CD4-positive, alpha-beta T cell treated with Interferon gamma for 1 hour (primary cell): ENCODE measurements at places on chromosomes 12 and 14.
A peak's percentile ranks its signal among the peaks of the same experiment; 100 is the strongest.

- no peak for DNase-seq
Observed at GRCh38 chr12:76003355-76003638, 28.3 kb downstream of the PHLDA1 start.

DNA sequence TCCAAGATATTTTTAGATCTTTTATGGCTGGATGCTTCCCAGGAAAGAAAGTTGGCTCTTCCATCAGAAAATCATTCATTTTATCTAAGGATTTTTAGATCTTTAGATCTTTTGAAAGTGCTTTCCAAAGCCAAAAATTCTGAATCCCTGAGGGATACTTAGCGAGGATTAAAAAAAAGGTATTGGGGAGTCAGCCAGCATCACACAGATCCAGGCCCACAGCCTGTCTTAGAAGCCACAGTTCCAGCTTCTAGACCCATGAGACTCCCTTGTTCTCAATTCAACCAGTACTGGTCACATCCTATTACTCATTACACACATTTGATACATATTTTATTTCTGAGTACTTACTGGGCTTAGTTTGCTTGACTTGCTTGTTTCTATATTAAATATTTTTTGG lies 49.9 kb downstream of the TSPAN8 start:
- DNase-seq = no peak

DNA sequence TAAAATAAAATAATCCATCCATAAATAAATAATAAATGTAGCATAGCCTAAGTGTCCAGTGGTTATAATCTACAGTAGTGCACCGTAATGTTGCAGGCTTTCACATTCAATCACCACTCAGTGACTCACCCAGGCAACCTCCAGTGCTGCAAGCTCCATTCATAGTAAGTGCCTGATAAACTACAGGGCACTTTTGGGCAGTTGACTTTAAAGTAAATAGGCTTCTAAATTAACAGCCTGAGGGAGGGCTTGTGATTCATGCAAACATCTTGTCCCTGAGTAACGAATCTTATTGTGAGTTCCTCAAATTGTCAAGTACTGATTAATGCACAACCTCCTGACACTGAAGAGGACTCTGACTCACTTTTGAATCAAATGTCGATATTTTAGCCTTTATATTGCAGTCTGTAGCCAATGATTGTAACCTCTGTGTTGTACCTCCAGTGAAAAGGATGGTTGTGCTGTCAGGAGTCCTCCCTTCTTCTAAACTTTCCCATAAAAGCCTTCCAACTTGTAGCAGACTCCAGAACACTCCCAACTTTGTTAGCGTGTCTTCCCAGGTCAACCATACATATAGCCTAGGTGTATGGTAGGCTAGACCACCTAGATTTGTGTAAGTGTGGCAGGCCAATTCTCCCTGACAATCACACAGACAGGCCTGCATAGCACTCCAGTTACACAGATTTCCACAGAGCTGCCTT lies 55.0 kb upstream of the BICD1 start:
- DNase-seq = no peak

DNA sequence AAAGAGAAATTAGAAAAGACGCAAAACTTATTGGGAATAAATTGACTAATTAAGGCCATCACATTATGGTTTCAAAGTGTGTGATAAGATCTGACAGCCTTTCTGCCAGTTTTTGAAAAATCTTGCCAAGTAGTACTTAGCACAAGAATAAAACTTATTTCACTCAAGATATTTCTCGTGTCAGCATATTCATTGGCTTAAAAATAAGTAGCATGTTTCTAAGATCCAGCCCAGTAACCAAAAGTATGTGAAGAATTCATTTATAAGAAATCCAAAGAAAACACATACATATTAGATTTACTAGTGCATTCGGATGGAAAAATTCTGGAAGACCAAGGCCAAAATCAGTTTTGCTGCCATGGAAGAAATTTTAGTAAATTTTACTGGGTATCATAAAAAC lies 1135.0 kb downstream of the GALC start:
- no peak for DNase-seq

DNA sequence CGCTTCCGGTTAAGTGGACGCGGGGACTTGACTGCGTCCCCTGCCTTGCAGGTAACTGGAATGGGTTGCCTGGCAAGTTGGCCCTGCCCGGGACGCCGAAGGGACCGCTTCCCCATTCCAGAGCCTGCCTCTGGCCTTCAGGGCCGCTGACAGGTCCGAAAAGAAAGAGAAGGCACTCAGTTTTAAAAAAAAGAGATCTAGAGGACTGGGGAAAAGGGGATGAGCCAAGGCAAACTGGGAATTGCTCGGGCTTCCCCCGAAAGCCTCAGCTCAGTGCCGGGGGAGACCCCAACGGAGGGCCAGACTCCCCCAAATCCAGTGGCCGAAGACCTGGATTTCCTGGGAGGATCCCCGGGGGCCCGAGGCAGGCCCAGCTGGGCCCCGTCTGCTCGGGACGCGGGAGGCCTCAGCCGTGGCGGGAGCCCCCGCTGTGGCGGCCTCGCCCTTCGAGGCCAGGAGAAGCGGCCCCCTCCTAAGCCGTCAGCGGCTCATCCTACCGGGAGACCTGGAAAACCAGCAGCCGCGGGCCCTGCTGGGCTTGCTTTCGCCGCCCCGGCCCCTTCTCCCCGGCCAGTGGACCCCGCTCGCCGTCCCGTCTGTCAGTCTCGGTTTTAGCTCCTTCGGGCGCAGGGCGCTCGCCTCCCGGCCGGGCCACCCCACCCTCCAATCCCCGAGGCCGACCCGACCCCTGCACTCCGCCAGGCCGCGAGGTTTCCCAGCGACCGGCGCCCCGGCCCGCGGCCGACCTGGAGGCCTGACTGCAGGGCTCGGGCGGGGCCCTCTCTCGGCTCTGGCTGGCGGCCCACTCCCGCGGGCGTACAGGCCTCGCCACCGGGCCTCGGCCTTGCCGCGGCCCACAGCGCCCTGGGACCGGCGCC lies 12.5 kb downstream of the OTX2 start:
- DNase-seq = no peak

GRCh38 chr12:58695263-58695662 lies 225.0 kb downstream of the LRIG3 start:
- no peak for DNase-seq

GRCh38 chr12:122820838-122821271 lies 14.4 kb upstream of the HIP1R start:
- no peak for DNase-seq

- peak; percentile 25 for DNase-seq
Observed at GRCh38 chr12:128914908-128915563, 61.8 kb downstream of the GLT1D1 start.

GRCh38 chr12:59657266-59657665 lies 61.4 kb downstream of the SLC16A7 start:
- DNase-seq = no peak

GRCh38 chr14:31205681-31206535 lies 1.7 kb downstream of the HECTD1 start:
- no peak for DNase-seq

- no peak for DNase-seq
Observed at GRCh38 chr14:36091096-36091495, 85.4 kb downstream of the PTCSC3 start.

GRCh38 chr12:72523754-72524153 lies 251.6 kb downstream of the TRHDE start:
- DNase-seq = no peak

DNA sequence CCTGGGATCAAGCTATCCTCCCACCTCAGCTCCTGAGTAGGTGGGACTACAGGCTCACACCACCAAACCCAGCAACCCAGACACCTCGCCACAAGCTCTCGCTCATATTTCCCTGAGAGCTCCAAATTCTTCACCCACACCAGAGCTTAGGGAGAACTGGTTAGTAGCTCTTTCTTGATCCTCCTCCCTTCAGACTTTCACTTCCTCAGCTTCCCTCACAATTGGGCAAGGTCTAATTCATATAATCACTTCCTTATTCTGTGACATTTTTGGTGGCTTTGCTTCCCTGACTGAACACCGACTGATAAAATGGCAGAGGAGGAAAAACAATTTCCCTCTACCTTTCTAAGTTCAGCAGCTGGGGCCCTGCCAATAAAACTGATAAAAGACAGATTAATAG lies 88.5 kb downstream of the GXYLT1 start:
- DNase-seq = no peak

DNA sequence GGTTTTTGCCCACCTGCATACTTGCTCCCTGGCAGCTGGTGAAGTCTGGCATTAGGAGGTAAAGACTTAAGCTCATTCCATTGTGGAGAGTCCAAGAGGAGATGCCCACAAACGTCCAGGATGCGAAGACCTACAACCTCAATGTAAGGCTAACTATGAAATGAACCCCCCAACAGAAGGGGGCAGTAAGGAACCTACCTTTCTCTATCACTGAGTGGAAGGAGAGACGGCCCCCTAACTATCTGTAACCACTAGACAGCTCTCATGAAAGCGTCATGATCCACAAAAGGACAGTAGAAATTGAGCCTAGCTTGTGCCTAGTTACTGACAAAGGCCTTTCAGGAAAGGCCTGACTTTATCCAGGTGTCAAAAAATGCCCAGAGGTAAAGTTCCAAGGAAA lies 55.3 kb downstream of the ZFYVE21 start:
- no peak for DNase-seq

DNA sequence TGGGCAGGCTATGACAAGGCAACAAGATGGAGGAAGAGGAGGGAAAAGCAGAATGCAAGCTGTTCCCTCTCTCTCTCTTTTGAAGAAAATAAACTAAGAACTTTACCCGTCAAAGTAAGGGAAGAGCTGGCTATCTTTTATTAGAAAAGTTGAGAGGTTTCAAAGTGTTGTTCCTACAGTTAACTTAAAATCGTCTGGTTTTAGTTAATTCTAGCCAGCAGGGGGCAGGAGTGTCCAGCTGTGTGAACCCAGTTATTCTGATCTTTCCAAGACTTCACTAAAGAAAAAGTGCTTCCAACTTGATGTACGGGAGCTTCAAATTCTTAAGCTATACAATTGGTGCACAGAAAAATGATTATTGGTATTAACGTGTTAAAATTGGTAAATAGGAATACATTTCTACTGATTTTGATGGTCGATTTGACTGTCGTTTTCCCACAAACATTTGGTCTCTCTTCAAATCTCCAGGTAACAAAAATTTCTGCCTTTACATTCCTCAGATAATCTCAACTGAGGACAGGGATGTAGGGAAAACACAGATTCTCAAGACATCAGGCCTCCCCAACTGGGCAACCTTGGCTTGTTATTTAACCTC lies 28.4 kb upstream of the MON2 start:
- DNase-seq = no peak

DNA sequence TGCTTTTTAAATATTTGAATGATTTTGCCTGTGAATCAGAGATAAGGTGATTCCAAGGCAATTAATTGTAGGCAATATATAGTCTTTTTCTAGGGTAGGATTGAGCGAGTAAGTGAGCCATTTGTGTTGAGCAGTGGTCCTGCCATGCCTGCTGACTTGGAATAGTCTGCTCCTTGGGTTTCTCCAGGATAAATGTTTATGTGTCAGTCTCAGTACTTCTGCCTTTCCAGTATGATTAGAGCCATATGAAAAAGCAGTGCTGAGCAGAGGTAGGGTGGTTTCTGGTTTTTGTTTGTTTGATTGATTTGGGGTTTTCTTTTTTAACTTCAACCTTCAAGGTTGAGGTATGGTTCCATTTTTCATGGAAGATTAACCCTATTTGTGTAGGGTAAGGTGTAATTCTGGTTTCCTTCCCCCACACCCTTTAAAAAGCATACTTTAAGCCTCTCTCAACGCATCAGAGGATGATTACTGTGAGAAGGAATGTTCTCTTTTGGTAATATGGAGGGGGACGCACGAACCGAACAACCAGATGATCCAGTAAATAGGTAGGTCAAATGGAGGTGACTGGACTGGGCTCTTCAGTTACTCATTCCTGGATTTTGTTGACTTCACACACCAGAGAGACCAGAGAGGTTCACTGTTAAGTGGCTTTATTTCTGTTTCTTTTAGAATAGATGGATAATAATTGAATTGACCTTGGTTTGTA lies 22.7 kb downstream of the FRMD6 start:
- no peak for DNase-seq

- DNase-seq = no peak
Observed at GRCh38 chr12:3795492-3796133, 42.7 kb upstream of the CRACR2A start.

DNA sequence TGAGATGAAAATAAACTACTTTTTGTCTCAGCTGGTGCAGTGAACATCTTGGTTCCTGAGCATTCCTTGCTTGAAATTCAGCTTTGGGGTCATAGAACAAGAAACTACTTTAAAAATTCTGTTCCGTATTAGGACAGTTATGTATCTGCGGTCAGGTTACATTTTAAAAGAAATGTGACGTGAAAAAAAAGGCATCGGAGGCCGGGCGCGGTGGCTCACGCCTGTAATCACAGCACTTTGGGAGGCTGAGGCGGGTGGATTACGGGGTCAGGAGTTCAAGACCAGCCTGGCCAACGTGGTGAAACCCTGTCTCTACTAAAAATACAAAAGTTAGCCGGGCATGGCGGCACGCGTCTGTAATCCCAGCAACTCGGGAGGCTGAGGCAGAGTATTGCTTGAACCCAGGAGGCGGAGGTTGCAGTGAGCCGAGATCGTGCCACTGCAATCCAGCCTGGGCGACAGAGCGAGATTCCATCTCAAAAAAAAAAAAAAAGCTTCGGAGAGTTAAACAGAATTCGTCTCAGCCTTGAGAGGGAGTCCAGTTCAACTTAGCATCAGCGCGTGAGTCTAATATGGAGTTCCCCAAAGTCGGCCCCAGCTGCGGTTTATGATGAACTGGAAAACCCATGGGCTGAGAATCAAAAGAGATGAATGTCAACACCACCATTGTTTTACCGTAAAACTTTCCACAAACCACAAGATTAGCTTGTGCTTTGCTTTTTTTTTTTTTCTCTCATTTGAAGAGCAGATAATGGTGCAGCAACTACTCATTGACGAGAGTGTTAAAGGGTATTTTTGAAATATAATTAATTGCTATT lies 2.1 kb upstream of the SLC2A13 start:
- no peak for DNase-seq
